ENCODE measurements at places on chromosomes 6 and 20. TPM values are rescaled to one million over a fixed set of nuclear protein-coding genes. Genes with fewer than 3 reads are reported as not detected.

DNA sequence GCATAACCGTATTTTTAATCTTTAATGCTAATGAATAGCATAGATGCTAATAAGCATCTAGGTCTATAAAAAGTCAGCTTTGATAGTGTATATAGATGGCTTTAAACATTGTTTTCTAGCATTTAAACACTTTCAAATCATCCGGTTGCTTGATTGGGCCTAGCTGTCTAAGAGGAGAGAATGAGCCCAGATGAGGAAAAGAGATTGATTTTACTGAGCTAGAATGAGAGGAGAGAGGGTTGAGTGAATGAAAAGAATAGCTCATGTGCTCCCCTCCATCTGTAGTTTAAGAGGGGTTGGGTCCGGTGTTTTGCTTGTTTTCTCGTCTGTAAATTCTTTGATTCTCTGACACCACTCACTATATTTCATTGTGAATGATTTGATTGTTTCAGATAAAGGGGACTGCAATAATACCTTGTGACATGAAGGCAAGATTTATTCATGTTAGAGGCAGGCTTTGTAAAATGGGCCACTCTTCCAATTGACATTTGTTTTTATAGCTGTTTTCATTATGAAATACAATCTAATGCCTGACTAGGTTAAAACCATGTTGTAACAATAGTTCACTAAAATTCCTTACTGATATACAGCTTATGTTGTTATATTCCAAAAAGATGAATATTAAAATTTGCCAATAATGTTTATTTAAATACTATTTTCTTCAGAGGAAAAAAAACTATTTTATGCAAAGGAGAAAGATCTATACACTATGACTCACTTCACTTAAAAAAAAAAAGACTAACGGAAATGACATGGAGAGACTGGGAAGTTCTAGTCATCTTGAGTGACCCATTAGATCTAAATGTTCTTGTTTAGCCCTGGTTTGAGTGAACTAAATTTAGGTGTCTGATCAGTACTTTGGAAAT, 3.2 kb downstream of the PTPN1 start:
- DNase-seq: no peak

DNA sequence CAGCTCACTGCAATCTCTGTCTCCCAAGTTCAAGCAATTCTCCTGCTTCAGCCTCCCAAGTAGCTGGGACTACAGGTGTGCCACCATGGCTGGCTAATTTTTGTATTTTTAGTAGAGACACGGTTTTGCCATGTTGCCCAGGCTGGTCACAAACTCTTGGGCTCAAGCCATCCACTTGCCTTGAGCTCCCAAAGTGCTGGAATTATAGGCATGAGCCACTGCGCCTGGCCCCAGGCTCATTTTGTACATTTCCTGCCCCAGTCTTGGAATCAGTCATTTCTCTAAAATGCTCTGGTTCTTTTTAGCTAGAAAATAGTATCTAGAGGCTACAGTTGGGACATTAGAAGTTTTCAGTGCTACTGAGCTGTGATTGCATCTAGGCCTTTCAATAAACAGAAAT, 13.5 kb downstream of the MANBAL start:
- no peak for DNase-seq

The WFDC12 gene
- total RNA-seq: not detected

DNA sequence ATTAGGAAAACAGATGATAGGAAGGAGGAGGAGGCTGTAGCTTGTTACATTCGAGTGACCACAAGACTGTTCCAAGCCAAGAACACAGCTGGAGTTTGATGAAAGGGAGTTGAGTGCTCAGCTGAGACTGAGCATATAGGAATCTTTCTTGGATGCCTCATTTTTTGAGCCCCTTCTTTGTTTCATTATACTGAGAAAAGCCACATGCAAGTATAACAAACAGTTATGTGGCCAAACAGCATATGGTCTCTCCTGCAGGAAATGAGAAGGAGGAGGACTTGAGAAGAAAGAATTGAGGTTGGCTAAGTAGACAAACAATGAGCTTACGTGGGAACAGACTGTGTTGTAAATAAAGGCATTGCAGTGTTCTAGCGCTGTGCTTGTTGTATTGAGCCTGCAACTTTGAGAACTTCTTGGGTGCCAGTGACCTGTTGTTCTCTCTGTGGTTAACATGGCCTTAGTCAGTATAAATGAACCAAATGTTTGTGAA, 78.3 kb downstream of the AKAP7 start:
- DNase-seq: no peak

GRCh38 chr6:111669326-111669725, 63.6 kb upstream of the TRAF3IP2 start:
- no peak for DNase-seq

- DNase-seq: no peak
Measured at GRCh38 chr6:5190507-5190906, 70.2 kb downstream of the LYRM4 start.

GRCh38 chr6:18579869-18580268, 192.7 kb downstream of the RNF144B start:
- no peak for DNase-seq

The RARS2 gene
- 53.3 TPM for total RNA-seq

- DNase-seq: no peak
Measured at GRCh38 chr6:32108727-32109113, 418 bp downstream of the TNXB start.

DNA sequence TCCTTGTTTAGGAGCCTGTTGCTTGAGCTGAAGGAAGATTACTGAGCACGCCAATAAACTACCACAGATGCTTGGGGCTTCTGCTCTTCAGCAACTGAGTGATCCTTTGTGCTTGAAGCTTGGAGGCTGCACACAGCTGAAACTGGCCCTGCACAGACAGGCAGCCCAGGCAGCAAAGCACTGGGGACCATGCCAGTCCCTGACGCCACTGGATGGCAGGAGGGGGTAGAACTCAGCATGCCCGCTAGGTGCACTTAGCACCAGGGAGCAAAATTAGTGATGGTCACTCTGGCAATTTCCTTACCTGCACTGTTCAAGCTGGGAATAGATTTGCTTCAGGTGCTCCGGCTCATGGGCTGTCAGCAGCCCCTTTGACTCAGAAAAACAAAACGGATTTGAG, 91.5 kb downstream of the FAM50B start:
- no peak for DNase-seq

The AGER gene
- total RNA-seq: 28.1 TPM

The LRRN4 gene
- total RNA-seq: 78.8 TPM

GRCh38 chr6:11275598-11275997, 43.1 kb upstream of the NEDD9 start:
- DNase-seq: no peak

The ZNF311 gene
- 2.3 TPM for total RNA-seq

GRCh38 chr20:20497242-20497978, 129.5 kb downstream of the INSM1 start:
- DNase-seq: no peak

The ANKEF1 gene
- total RNA-seq: 4.8 TPM

DNA sequence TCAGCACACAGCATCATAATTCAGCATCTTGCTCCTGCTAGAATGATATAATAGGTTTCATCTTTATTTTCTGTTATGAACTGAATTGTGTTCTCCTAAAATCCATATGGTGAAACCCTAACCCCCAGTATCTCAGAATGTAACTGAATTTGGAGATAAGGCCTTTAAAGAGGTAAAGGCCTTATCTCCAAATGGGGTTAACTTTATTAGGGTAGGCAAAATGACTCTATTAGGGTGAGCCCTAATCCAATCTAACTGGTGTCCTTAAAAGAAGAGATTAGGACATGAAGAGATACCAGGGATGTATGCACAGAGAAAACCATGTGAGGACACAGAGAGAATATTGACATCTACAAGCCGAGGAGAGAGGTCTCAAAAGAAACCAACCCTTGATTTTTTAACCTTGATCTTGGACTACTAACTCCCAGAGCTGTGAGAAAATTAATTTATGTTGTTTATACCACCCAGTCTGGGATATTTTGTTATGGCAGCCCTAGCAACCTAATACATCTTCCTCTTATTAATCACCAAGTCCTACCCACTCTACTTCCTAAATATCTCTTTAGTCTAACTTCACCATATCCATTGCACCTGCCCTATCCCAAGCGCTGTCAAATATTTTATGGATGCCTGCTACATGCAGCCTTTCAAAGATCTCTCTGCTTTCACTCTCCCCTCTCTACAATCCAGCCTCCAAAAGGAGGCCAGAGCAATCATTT, 8.5 kb upstream of the MRS2 start:
- no peak for DNase-seq

DNA sequence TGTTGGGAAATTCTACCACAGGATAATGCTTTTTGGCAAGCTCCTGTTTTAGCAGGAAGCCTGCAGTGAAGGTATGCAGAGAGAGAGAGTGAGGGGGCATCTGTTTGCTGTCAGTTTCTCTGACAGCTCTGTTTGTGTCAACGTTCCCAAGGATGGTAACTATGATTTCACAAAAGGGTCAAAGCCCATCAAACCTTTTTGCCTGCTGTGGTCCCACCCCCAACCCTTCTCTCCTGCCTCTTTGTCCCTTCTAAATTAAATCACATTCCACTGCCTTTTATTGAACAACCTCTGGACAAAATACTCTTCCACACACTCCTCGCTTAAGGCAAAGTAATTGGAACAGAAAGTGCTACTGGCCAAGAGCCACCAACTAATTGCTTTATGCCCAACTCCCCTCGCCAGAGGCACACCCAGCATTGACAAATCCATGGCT, 128.3 kb downstream of the TSHZ2 start:
- no peak for DNase-seq

DNA sequence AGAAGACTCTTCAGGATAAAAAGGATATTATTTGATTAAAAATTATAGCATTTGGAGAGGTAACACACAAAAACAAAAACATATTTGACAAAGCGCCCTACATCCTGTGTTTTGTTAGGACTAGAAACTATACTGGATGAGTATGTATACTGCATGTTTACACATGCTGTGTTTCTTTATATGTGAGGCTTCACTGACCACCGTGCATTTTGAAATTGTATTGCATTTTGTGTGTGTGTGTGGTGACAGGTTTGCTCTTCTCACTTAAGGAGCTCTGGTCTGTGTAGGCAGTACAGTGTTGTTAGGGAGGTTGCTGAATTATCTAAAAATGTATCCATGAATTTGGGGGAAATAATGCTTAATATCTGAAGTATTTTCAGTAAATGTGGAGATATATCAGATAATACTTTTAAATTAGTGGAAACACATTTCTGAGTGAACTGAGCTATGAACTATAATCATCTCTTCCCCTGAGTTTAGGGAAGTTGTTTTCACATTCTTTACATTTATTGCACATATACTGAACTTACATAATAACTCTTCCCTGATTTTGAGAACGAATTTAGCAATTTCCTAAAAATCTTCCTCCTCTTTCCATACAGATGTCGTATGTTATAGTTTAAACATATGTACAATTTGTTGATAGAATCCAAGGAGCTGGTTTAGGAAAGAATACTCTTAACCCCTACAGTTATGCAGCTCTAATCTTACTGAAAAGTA, 43.3 kb downstream of the TMEM170B start:
- DNase-seq: no peak

DNA sequence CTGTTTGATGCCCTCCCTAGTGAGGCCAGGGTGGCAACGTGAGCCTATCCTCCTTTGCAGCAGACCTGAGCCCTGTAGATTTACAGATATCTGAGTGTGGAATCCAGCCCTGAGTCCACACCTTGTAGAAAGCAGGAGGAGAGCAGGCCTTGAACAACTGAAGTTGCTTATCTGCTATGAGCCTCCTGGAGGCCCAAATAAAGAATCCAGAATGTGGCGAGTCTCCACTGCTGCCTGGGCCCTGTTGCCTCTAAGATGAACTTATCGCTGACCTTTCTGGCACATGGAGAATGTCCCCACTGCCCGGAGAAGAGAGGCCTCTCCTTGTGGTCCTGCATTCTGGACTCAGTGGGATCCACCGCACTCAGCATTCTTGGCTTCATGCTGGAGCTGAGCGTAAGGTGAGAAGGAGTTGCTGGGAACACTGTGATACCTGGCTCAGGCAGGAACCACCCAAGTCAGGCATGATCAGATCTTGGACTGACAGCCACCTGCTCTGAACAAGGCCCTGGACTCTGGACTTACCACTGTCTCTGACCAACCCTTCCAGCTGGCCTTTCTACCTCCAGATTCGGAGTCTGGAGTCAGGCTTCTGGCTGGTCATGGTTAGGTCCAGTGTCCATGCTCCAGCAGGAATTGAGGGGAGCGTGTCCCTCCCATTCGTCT, 5.8 kb upstream of the MANBAL start:
- DNase-seq: no peak

GRCh38 chr20:54680439-54680838, 205.0 kb downstream of the DOK5 start:
- DNase-seq: no peak

- DNase-seq: no peak
Measured at GRCh38 chr20:60266177-60266823, 308.1 kb downstream of the CDH26 start.

DNA sequence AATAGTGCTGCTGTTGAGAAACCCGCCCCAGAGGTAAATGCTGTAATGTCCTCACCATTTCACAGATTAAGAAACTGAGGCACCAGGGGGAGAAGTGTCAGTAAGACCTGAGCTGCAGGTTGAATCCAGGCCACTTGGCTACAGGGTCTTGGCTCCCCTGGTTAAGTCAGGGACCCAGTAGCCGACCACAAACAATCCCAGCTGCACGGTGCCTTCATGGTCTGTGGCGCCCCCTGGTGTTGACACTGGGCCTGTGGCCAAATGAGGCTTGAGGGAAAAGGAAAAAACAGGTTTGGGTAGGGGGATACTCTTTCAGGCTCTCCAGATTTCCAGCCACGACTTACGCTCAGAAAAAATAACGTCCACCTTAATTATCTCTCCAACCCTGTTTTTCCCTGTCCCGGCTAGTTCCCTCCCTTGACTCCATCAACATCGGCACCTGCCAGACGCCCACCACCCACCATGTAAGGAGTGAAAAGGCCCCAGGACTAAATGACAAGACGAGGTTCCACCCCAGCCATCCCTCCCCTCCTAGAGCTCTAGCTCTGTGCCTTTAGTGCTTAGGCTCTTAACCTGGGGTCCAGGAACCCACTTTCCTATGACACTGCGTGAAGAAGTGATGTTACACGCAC, 47.7 kb upstream of the POLR1H start:
- DNase-seq: no peak

DNA sequence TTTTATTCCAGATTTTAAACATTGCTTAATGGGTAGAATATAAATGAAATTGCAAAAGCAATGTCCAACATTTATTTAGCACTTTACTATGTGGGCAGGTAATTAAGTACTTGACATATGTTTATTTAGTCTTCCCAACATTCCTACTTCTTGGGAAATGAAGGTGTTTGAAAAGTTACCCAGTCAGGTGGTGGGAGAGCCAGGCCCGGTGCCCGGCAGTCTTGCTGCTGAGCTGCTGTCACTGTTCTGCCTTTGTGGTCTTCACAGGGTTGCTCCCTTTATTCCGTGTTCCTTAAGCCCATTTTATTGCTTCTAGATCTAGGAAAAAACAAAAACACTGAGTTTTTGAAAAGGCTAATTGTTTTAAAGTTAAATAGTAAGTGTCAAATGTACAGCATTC, 42.6 kb upstream of the TULP4 start:
- no peak for DNase-seq
